ENCODE measurements at places on chromosomes 5 and 9.

GRCh38 chr9:6876195-6876894, 118.6 kb downstream of the KDM4C start:
- no peak for DNase-seq

GRCh38 chr9:22241024-22241423, 205.6 kb upstream of the DMRTA1 start:
- no peak for DNase-seq

- no peak for DNase-seq
Observed at GRCh38 chr9:82894961-82895821, 167.8 kb downstream of the RASEF start.

DNA sequence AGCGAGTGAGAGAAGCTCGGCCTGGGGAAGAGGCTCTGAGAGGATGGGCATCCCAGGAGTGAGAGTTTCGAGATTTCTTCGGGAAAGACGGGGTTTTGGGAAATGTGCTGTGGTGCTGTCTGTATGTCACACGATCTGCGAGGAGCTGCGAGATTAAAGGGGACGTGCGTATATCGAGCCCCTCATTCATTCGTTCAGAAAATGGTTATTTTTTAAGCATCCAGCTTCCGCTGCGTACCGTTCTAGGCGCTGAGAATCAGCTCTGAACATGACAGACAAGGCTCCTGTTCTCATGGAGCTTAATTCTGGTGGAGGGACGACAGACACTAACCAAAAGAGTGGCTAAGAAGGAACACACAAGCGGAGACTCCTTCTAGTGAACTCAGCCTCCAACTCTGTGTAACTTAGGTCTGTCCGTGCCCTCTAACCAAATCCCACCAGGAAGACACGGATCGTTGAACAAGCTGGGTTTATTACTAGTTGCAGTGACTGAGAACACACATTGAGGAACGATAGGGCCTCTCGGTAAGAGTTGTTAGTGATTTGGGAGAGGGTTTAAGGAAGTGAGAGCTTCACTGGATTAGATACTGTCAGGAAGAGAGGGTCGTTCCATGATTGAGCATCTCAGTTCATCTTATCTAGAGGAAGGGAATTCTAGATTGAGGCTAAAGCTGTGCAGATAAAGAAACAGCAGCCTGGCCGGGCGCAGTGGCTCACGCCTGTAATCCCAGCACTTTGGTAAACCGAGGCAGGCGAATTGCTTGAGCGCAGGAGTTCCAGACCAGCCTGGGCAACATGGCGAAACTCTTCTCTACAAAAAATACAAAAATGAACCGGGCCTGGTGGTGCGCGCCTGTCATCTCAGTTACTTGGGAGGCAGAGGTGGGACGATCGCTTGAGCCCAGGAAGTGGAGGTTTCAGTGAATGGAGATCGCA, 1.0 kb upstream of the FBXW11 start:
- no peak for DNase-seq

DNA sequence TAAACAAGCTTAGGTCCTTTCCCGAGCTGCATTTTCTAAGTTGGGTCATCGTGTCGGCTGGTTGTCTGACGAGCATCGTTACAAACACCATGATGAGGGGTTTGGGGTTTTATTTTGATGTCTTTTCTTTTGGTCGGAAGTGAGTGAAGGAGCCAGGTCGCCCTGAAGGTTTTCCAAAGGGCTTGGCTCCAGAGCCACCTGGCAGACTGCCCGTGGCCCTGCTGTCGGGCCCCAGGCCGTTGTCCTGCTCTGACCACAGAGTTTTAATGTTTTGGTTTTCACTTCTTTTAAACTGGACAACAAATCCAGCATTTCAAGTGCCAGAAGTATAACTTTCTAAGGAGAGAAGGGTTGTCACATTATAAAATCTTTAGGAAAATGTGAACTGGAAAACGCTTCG, 42.3 kb downstream of the TENT4A start:
- no peak for DNase-seq

- no peak for DNase-seq
Observed at GRCh38 chr5:71914281-71914680, 193.0 kb upstream of the MAP1B start.

DNA sequence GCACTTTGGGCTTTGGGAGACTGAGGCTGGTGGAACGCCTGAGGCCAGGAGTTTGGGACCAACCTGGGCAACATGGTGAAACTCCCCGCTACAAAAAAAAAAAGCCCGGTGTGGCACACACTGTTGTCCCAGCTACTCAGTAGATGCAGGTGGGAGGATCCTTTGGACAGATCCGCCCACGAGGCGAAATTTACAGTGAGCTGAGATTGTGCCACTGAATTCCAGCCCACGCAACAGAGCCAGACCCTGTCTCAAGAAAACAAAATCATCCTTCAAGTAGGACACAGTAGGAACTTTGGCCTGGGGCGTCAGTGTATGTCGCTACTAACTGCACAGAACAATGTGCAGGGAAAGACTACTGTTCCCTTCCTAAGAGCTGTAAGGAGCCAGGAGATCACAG, 4.8 kb downstream of the RPS14 start:
- DNase-seq = no peak

DNA sequence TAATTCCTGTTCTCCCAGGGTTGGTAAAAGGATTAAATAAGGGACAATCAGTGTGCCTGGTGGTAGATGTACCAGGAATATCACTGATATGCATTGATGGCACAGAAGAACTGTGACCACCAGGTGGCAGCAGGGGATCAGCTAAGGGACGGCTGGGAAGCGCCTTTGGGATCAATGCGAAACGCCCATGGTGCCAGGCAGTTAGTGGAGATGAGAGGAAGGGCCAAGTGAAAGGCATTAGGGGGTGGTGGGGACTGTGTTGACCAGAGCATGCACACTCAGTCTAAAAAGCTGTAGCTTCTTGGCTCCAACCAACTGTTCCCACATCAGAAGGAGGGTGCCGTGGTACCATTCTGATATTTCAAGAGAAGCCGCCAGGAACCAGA, 55.6 kb downstream of the ARHGEF37 start:
- no peak for DNase-seq

DNA sequence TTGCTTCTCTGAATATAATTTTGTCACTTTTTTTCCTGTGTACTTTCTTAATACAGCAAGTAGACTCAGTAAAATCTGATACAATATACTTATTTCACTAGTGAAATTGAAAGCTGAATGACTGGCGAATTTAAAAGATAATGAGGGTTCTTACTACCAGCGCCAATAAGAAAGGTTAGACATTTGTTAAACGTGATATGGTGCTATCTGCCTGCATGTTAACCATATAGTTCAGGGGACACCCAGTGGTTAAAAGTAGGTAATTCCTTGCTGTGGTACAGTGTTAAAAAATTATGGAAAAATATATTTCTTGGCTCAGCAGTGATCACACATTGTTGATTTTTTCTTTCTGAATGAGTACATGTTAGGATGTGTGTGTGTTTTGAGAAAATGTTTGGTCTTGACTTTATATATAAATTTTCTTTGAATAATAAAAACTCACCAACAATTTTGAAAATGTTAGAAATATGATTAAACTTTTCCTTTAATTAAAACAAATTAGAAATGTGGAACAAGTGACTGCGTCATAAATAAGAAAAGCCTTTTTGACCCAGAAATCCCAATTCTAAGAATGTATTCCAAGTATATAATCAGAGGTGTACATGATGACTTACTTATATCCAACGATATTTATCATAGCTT, 25.8 kb downstream of the CAST start:
- no peak for DNase-seq
